ENCODE measurements at places on chromosomes 7 and 10.

DNA sequence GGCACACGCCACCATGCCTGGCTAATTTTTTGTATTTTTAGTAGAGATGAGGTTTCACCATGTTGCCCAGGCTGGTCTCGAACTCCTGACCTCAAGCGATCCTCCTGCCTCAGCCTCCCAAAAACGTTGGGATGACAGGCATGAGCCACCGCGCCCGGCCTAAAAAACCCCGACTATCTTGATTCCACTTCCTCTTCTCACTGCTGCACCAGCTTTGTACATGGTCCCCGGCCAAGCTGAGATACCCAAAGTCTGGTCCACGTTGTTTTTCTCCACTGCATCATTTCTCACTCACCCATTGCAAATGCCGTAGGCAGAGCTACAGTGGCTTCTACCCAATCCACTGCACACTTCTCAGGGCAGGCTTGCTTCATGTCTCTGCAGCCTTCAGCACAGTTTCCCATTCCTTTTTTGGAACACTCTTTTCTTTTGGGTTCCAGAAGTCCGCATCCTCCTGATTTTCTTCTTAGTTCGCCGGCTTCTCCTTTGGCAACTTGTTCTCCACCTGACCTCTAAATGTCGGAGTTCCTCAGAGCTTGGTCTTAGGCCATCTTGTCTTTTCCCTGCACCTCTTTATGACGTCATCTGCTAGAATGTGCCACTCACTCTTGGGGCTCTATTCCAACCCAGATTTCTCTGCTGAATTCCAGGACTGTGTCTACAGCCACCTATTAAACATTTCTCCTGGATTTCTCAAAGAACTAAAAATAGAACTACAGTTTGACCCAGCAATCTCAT, 6.0 kb upstream of the GNB2 start:
- no peak for DNase-seq

GRCh38 chr10:80537086-80537735, 491 bp upstream of the SH2D4B start:
- no peak for DNase-seq

DNA sequence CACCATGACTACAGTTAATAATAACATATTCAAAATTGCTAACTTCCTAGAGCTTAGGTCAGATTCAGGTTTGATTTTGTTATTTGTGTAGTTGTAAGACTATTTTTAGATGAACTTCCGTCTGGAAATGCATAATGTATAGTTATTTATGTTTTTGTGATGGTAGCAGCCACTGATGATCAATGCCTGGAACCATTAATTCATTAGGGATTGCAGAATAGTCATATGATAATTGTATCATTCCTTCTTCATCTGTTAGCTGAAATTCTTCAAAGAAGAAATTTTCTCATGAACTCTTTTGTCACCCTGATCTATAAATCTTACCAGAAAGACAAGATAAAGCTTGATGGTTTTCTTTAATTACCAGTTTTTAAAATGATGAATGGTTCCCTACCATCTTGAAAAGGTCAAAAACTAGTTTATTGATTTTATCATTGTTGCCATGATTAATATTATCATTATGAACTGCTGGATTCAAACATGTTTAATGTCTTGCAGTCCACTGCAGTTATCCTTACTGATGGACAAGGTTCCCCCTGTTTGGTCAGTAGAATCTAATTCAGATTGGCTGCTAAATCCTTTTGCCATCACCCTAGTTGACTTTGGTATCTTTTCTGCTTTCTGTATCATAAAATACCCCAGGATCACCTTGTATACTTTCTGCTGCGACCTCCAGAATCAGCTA, 433.3 kb downstream of the GPAM start:
- DNase-seq, result no peak

GRCh38 chr10:119759832-119760231, 34.0 kb downstream of the INPP5F start:
- DNase-seq, result no peak

DNA sequence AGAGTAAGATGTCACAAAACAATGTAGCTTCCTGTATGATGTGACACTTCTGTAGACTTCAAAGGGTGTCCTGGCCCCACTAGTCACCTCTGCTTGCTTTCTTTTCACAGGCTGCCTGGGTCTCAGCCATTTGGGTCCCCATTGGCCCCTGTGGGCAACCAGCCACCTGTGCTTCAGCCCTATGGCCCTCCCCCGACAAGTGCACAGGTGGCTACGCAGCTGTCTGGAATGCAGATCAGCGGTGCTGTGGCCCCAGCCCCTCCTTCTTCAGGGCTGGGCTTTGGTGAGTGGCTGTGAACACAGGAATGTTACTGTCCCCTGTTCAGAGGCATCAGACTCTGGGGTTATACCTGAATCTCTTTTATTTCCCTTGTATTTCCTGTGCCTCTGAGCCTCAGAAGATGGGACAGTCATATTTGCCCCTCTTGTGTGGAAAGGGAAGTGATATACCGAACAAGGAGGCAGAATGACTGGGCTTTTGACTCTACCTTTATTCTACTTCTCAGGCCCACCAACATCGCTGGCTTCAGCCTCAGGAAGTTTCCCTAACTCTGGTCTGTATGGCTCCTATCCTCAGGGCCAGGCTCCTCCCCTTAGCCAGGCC, 15.4 kb downstream of the SEC24C start:
- no peak for DNase-seq

DNA sequence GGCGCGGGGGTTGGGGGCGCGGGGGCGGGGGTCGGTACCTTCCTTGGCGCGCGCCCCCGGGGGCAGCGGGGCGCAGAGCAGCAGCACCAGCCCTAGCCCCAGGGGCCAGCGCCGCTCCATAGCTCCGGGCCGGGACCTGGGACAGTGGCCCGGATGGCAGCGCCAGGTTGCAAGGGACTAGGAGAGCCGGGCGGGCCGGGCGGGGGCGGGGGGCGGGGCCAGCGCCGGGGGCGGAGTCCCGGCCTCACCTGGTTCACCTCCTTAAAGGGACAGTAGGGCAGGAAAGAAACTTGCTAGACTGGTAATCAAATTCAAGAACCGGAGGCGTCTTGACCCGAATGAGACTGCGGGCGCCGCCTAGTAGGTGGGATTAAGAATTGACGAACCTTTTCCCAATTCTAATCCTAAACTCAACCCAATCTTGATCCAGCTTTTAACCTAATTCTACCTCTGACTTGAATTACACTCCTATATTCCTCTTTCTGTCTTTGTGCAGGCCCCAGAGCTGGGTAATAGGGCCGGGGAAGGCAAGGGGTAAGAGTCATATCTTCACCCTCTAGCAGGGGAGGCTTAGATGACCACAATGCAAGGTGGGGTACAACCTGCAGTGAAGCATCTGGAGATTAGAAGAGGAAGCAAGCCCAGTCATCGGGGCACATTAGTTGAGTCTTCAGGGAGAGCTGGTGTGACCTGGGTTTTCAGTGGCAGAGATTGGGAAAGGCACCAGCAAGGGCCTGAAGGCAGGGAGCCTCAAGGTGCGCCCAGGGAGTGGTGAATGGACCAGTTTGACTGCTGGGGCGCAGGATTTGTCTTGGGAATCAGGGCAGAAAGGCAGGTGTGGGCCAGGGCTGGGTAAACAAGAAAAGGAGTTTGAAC, at the start of gene EPHA1:
TSS of gene EPHA1 (minus strand) at position 171 of the 876 bp plus-strand sequence. CDS start at position 120, 51 bp downstream.
- peak; percentile 67 for DNase-seq

DNA sequence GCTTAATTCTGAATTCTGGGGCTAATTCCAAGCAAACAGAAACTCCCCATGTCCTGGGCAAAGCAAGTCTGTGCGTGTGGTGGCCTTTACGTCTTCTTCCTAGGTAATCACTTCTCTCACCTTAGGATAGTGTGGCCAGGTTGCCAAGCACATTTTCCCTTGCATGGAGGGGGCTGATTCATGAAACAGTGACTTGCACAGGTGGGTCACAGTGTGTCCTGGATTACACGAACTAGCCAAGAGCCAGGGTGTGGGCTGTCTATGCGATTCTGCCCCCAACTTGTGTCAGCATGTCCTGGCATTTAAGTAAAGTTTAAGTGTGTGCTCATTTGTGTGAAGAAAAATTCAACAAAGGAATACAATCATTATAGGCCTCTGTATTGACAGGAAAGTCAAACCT, 18.5 kb upstream of the SEM1 start:
- peak; percentile 79 for DNase-seq

GRCh38 chr10:62582101-62582705, 208.0 kb downstream of the ZNF365 start:
- DNase-seq, result no peak

DNA sequence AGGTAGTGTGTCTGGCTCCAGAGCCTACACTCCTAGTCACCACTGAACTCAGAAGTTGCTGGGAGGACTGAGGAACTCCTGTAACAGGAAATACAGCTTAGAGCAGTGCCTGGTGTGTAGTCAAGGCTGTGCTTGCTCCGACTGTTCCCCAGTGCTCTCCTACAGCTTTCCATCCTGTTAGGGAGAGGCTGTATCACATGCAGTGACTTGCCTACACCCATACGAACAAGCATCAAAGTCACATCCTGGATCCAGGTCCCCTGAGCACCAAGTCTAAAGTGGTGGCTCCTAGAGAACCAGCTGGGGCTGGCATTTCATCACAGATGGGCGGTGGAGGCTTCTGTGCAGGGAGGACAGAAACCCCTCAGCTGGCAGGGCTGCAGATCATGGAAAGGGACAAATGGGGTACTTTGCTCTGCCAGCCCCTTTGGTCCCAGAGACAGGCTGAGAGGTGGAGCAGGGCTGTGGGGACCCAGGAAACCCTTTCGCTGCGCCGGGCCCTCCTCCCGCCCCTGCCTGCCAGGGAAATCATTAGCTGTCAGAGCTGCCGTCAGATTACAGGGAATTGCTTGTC, 7.7 kb downstream of the ASB10 start:
- no peak for DNase-seq

DNA sequence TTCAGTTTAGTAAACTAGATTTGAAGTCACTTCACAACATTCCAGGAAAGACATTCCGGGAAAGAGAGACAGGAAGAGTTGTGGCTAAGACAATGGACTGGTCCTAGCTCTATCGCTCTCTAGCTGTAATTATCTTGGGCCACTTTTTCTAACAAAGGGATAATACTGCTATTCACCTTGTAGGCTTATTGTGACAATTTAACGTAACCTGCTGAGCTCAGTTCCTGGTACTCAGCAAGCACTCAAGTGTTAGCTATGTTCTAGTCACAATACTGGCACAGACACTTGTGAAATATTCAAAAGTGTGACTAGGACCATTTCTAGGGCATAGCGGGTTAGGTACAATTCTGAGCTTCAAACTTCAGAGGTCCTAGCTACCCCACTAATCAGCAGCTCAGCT, 12.0 kb upstream of the NRCAM start:
- no peak for DNase-seq

GRCh38 chr10:102802920-102803534, 34.2 kb downstream of the CYP17A1 start:
- DNase-seq, result peak; percentile 40
